ENCODE measurements at places on chromosomes 11 and 22. TPM values are rescaled to one million over a fixed set of nuclear protein-coding genes. Genes with fewer than 3 reads are reported as not detected.

The TMEM121B gene
- not detected for total RNA-seq

The TEX12 gene
- 0.59 TPM for total RNA-seq

The RASD2 gene
- under 0.01 TPM for total RNA-seq

The MRGPRF gene
- 41.5 TPM for total RNA-seq

The PDGFD gene
- total RNA-seq, result 15.6 TPM

The IGSF22 gene
- not detected for total RNA-seq

- peak; percentile 86 for DNase-seq
These were observed 9.9 kb downstream of the IFT27 start for GRCh38 chr22:36765943-36766450.

DNA sequence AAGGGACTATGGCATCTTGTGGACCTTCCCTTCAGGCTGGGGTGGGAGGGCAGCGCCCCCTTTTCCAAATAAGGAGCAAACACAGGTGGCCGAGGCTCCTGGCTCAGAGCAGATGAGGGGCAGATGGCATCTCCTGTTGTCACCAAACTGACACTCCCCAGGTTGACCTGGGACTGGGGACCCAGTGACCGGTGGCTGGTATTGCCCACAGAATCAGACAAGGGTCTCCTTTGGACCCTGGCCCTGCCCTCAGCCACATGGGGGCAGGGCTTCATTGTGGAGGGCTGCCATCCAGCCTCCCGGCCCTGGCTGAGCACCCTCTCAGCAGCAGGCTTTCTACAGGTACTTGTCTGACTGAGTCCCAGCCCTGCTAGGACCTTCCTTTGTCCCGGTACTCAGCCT is 842 bp upstream of the SIGIRR start:
- DNase-seq, result no peak

DNA sequence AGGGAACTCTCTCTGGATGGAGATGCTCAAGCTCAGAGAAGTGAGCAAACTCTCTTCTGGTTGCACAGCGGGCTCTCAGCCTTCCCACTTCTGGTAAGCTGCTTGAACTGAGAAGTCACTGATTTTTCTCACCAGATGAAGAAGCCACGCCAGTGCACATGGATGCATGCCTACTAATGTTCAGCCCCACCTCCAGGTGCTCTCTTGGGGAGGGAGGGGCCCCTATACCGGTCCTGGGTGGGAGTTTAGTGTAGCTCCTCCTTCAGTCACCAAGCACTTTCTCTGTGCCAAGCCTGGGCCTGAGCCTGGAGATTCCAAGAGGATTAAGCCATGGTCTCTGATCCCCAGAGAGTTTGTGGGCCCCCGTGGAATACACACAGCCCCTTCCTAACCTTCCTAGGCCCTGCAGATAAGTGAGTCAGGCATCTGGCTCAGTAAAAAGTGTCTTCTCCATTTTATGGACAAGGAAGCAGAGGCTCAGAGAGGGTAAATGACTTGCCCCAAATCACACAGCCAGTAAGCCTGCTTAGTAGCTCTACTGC is 142.2 kb downstream of the ST3GAL4 start:
- peak; percentile 52 for DNase-seq

- DNase-seq, result no peak
These were observed 5.6 kb downstream of the CCT8L2 start for GRCh38 chr22:16586991-16587390.

GRCh38 chr22:48227341-48228018 is 1465.0 kb downstream of the TBC1D22A start:
- no peak for DNase-seq

DNA sequence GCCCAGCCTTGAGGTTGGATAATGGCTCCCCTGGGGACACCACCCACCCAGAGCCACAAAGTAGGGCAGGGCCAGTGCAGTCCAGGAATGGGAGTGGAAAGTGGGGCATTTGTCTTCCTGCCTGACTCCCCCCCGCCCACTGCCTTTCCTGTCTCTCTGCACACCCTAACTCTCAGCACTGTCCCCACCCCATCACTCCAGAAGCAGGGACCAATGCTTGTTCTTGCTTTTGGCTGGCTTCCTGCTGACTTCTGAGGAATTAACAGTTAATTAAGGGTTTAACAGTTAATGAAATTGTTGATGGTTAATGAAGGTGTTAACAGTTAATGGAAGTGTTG is 4.7 kb downstream of the PITPNM1 start:
- DNase-seq, result peak; percentile 80

GRCh38 chr11:88174709-88175568 is at the start of gene RAB38:
Gene RAB38, minus strand, starts transcription at chr11:88175443. Its CDS starts 59 bp downstream, at chr11:88175384.
- DNase-seq, result peak; percentile 77

DNA sequence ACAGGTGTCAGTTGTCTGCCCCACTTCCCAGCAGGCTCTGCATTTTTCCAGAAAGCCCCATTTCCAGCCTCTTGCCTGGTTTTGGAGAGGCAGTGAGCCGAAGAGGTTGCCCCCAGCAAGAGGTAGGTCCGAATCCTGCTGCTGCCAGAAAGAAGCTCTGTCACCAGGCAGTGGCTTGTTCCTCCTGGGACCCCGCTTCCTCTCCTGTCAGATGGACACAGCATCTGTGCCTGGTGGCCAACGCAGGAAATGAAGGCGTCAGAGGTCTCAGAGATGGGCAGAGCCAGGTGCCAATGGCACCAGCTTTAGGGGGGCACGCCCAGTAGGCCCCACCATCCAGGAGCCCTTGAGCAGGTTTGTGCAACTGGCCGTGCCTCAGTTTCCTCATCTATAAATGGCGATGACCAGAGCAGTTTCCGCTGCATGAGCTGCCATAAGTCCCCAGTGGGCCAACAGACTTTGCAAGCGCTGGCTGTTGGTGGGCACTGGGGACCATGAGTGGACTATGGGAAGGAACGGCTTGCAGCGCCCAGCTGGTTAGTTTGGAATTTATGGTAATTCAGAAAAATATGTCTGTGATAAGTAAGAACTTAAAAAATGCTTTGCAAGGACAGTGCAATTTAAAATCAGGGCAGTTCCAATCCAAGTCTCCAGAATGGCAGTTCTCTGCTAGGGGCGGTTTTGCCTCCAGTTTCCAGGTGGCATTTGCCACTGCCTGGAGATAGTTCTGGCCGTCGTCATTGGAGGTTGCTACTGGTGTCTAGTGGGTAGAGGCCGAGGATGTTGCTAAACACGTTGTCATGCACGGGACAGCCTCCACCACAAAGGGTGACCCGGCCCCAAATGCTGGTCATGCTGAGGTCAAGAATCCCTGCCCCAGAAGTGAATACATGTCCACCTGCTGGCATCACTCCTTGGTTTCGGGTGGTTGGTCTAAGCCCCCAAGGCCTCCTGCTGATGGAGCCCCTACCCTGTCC is 2.3 kb upstream of the OSBPL5 start:
- peak; percentile 42 for DNase-seq

DNA sequence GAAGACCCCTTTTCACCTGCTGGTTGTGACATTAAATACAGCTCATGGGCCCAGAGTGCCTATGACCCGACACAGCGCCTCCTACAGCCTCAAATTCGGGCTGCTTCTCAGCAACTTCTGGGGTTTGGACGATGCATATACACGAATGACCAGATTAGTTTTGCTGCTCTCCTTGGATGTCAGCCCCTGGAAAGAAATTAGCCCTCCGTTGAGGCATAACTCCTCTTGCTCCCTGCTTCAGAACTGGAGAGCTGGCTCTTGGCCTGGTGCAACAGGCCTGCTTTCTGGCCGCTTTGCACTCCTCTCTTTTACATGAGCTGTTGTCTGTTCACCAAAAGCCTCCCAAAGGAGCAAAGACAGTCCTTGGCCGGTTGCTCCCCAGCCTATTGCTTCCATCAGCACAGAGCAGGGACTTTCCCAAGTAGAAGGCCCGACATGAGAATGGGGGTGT is 3.3 kb downstream of the TECTA start:
- DNase-seq, result no peak
